ENCODE measurements at places on chromosomes 4 and X. TPM values are rescaled to one million over a fixed set of nuclear protein-coding genes. Genes with fewer than 3 reads are reported as not detected.
A peak's percentile ranks its signal among the peaks of the same experiment; 100 is the strongest.

DNA sequence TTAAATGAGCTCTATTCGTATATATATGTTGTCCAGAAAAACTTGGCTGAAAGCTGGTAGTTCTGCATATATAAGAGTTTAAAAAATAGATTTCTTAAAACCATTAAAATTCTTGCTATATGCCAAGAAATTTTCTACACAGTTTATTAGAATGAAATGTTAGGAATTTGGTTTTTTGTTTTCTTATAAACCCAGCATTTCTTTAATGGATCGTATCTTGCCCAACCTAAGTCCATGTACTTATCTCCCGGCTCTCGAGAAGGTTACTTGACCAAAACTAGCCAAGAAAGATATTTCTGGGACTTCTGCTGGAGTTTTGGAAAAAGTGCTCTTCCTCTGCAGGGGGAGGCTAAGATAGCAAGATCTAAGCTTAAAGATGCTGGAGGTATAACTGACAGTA lies 4.7 kb upstream of the ASB5 start:
- DNase-seq: no peak

DNA sequence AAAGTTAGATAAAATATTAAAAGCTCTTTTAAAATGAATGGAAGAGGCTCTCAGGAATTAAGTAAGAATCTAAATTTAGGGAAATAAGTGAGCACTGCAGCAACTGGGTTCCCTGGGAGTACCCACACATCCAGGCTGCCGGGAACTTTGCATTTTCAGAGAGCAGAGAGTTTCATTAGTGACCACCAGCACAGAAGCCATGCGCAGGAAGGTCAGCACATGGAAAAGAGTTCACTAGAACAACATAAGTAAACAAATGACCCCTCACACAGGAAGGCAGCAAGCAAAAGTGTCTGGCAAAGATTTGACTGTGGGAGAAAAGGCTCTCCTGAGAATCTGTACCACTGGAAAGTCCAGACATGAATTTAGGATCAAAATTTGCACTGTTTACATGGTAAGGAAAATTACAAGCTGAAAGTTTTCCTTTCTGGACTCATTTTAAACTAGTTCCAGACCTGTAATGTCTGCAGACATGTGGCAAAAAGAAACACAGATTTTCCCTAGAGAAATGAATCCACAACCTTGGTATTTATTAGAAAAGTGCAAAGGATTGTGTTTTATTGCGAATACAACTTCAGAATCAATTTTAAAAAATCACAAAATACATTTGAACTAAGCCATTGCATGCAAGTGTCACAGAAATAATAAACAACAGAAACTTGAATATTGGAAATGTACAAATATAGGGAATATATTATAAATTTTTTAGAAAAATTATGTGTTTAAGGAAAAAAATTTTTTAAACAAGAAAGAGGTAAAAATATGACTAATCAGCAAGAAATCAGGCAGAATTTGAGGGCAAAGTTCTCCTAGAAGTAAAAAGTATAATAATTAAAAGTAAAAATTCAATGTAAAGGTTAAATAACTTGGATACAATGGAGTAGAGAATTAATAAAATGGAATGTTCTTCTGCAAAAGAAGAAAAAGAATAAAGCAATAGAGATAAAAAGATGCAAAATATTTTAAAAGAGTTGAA lies 18.4 kb upstream of the MYOZ2 start:
- DNase-seq: no peak

GRCh38 chrX:19566359-19567222 lies 51.3 kb upstream of the MAP3K15 start:
- no peak for DNase-seq

GRCh38 chr4:16641971-16642370 lies 256.5 kb downstream of the LDB2 start:
- no peak for DNase-seq

DNA sequence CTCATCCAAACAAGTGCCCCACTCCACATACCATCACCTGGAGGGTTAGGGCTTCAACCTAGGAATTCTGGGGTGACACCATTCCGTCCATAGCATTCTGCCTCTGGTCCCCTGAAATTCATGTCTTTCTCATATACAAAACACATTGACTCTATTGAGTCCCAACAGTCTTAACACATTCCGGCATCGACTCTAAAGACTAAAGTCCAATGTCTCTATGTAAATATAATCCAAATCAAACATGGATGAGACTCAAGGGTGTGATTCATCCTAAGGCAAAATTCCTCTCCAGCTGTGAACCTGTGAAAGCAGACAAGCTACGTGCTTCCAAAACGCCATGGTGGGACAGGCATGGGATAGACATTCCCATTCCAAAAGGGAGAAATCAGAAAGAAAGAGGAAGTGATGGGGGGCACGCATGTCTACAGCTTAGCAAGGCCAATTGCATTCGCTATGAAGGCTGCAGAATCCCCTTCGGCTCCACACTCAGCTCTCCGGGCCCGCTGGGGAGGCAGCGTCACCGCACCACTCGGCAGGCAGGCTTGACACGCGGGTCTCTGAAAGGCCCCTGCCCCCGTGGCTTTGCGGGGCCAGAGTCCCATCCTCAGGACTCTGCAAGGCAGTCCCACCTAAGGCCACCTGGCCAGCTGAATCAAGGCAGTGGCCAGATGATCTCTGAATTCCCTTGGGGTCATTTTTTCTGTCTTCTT lies 53.2 kb downstream of the ADRA2C start:
- DNase-seq: no peak

DNA sequence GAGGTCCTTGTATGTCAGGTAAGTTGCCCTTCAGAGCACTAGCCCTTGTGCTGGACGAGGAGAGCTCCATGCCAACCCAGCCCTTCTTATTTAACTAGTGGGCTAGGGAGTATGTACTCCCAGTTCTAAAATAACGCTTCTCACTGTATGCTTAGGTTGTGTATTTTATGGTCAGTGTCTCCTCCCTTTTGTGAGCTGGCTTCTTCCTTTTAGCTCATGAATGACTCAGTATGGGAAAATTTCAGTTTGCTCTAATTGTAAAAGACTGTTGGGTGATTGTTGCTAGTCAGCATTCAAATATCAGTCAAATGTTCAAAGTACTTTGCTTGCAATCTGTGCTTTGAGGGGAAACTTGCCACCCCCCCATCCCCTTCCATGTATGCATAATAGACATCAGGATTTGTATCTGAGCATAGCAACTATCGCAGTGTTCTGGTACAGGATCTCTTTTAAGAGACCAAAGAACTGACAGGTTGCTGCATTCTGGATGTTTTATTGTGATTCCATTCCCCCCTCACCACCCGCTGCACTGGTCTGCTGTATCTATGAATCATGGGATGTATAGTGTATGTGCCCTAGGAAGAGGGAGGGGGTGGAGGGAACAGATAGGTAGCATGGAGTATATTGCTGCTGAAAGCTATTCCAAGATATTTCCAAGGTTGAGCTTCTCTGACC lies 34.7 kb downstream of the DLG3 start:
- no peak for DNase-seq

DNA sequence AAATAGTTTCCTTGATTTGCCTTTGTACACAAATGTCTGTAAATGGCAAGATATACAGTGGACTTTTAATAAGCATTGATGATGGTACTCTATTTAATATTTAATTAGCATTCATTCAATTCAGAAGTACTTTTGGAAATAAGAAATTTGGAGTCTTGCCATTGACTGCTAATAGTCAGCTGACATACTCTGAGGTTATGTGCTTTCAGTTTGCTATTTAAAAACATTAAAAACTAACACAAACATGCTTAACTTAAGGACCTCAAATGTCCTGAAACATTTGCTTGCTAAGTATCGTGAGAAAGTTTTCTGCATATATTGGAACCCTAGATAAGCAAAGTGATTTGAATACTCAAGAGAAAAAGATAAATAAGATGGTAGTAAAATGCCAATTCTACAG lies 64.6 kb downstream of the REELD1 start:
- DNase-seq: no peak

- DNase-seq: peak; percentile 54
Measured at GRCh38 chr4:101279377-101279871, 67.9 kb downstream of the PPP3CA start.

DNA sequence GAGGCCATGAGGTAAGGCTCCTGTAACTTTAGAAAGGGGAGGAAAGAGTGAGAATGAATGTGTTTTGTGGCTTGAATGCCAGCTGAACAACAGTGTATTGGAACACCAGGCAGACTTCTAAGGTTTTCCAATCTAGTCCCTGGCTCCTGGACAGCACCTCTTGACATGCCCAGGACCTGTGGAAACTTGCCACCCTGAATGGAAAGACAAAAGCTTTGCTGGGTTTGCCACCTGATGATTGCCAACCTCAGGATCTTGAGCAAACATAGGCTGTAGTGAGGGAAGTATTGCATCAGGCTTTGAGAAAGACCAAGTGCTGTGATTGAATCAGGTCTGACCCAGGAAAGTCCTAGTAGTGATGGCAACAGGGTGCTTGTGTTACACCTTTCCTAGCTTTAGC lies 1393.1 kb upstream of the DIAPH2 start:
- DNase-seq: no peak

DNA sequence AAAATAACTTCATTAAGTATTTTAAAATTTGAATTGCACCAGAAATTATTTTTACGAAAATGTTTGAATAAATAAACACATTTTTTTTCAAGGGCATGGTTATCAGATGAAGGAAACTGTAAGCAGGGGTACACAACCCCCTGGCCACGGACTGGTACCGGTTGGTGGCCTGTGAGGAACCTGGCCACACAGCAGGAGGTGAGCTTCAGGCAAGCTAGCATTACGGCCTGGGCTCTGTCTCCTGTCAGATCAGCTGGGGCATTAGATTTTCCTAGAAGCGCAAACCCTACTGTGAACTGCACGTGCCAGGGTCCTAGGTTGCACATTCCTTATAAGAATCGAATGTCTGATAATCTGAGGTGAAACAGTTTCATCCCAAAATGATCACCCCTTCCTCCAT lies 1499.7 kb upstream of the AGA start:
- DNase-seq: no peak

DNA sequence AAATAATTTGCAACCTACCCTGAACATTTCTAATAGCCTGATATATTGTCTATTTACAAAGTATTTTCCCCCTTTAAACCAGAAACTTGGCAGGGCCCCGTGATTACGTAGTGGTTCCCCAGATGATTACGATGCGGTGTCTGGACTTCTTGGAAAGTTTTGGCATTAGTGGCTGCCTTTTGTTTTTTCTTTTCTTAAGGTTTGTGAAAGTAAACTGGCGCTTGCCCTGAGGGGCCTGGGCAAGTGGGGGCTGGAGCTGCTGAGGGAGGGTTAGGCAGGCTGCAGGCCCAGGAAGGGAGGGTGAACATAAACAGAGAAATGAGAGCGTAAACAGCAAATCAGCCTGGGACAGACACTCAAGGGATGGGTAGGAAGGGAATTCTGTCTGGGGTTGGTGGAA lies 123.6 kb upstream of the MSX1 start:
- DNase-seq: no peak

GRCh38 chrX:41759817-41760216 lies 35.8 kb downstream of the GPR82 start:
- no peak for DNase-seq

DNA sequence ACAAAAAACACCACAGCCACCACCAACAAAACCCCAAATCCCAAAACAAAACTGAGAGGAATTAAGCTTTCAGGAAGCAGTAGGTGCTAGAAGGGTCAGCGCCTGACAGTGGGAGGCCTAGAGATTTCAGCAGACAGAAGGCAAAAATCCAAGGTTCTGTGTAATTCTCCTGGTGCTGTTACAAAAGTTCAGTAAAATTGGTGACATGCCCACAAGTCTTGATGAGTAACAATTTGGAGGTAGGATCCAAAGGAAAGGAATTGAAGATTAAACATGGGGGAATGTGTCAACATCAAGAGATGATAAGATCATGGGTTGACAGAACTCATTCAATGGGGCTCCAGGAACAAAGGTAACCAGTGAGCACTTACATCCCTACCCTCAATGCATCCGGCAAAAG lies 653.8 kb upstream of the CPEB2 start:
- no peak for DNase-seq

DNA sequence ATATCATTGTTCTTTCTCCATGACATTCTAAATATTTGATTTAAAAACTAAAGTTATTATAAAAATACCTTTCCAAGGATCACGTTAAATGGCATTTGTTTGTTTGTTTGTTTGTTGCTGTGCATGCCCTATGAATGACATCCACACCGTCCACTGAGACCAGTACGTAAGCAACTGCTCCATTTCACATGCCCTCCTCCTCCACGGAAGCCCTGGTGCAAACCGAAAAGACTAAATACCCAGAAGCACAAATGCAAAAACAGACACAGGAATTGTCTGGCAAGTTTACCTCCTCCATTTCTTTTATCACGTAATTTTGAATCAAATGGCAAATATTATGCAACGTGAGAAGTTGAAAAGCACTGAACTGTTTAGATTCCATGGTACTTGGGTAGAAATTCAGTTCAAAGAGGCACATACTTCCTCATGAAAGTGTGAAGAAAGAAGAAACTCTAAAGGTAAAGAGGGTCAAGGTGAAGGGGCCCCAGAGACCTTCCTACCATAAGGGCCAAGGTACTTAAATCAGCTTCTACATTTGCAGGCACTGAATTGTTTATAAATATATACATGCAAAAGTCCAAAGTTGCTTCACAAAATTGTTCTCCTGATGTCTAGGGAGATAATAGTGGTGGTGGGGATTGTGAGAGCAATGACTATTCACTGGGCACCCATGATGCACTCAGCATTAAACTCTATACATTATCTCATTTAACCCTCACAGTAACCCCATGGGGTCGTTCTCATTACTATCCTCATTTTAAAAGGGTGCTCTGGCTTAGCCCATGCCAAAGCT lies 23.4 kb downstream of the IRF2 start:
- DNase-seq: no peak

DNA sequence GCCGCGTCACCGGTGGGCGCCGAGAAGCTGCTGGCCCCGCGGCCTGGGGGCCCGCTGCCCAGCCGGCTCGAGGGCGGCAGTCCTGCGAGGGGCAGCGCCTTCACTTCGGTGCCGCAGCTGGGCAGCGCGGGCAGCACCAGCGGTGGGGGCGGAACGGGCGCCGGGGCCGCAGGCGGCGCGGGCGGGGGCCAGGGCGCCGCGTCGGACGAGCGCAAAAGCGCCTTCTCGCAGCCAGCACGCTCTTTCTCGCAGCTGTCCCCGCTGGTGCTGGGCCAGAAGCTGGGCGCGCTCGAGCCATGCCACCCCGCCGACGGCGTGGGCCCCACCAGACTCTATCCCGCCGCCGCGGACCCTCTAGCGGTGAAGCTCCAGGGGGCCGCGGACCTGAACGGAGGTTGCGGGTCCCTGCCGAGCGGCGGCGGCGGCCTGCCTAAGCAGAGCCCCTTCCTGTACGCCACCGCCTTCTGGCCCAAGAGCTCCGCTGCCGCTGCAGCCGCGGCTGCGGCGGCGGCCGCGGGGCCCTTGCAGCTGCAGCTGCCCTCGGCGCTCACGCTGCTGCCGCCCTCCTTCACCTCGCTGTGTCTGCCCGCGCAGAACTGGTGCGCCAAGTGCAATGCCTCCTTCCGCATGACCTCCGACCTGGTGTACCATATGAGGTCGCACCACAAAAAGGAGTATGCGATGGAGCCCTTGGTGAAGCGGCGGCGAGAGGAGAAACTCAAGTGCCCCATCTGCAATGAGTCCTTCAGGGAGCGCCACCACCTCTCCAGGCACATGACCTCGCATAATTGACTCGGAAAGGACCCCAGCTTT lies 5.6 kb downstream of the PRDM8 start:
- peak; percentile 51 for DNase-seq

GRCh38 chrX:56728321-56728720 lies 722 bp upstream of the NBDY start:
- DNase-seq: no peak

CXCL3 gene
- total RNA-seq: not detected

ZNF157 gene
- 0.26 TPM for total RNA-seq

STPG2 gene
- total RNA-seq: 1.4 TPM

ADH1B gene
- 142 TPM for total RNA-seq

PDE5A gene
- total RNA-seq: 74.4 TPM

LRIT3 gene
- total RNA-seq: 0.65 TPM

CYLC1 gene
- not detected for total RNA-seq

CDKL2 gene
- total RNA-seq: 1.1 TPM

TCEAL8 gene
- total RNA-seq: 54.7 TPM

EPGN gene
- 0.96 TPM for total RNA-seq

MAGEB5 gene
- total RNA-seq: not detected
